NCI-H1092 (cell line): ENCODE measurements at places on chromosomes 5 and 9.

DNA sequence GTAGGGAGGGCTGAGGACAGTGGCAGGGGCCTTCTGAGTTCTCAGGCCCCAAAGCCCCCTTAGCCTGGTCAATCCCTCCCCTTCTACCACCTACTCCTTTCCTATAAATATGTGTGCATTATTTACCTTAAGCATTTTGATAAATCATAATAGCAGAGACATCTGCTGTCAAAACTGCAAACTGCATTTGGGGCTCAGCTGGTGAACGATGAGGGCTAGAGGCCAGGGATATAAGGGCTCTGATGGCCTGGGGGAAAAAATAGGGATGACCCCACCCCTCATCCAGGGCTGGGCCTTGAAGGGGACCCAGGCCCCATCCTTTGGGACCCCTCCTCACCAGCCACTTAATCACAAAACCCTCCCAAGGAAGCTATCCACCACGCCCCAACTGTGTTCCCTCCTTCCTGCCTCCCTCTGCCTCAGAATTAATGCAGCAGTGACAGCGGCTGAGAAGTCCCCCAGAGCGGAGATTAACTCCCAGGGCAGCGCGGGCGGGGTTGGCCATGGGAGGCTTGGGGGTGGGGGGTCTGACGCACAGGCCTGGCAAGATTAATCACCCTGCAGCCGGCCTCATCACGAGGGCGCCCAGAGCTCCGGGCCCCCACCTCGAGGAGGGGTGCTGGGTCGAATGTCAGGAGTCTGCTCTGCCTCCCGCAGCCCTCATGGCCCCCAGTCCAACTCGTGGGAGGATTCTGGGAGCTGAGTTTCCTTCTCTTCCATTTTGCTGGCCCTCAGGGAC, 42.1 kb downstream of the CXXC5 start:
- no peak for DNase-seq

DNA sequence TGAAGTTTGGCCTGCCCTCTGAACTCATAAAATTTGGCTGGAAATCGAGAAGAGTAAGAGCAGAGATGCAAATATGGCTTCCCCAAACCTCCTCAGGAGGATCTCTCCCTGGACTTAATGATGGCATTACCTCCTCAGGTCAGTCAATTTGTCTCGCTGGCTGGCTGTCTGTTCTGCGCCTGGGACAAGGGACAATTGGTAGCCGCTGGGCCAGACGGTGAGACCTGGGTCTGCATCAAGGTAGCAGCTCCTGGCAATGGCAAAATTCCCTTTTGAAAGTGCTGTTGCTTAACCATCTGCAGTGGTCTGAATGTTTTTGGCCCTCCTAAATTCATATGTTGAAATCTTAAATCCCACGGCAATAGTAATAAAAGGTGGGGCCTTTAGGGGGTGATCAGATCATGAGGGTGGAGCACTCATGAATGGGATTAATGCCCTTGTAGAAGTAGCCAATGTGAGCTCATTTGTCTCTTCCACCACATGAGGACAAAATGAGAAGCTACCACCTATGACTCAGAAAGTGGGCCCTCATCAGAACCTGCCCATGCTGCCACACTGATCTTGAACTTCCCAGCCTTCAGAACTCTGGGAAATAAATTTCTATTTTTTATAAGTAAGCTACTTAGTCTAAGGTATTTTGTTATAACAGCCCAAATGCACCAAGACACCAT, 439.3 kb upstream of the KLF4 start:
- no peak for DNase-seq

DNA sequence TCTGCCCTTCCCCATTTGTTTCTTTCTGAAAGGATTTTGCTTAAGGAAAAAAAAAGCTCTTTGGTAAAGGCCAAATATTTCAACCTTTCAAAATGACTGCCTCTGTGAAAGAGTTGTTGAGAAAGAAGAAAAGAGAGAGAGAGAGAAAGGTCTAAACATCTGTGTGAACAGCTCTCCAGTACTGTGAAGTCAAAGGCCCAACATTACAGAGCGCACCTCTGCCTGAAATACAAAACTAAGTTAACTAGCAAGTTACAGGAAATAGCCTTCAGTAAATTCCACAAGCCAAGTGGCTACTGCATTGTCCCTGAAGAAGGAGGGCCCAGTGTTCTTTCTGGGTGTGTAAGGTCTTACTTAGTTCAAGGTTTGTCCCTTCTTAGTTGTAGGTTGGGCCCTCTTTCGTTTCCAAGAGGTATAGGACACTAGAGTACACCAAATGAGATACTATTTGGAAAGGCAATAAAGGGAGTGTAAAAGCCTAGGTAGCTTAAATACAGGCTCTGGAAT, 104.4 kb downstream of the THBS4 start:
- DNase-seq: no peak

- no peak for DNase-seq
Observed at GRCh38 chr9:83651558-83651957, 28.6 kb downstream of the IDNK start.

- DNase-seq: no peak
Observed at GRCh38 chr5:148978370-148979082, 84.3 kb downstream of the SH3TC2 start.

DNA sequence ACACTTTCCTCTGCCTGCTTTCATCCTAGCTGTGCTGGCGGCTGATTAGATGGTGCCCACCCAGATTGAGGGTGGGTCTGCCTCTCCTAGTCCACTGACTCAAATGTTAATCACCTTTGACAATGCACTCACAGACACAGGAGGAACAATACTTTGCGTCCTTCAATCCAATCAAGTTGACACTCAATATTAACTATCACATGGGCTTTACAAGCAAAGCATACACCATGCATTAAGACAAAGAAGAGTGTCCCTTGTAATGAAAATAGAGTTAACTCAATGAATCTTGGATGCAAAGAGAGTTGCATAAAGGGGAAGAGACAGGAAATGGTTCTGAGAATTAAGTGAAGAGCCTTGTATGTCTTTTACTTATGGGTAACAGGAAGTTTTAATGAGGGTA, 298.7 kb upstream of the BRINP1 start:
- DNase-seq: no peak

DNA sequence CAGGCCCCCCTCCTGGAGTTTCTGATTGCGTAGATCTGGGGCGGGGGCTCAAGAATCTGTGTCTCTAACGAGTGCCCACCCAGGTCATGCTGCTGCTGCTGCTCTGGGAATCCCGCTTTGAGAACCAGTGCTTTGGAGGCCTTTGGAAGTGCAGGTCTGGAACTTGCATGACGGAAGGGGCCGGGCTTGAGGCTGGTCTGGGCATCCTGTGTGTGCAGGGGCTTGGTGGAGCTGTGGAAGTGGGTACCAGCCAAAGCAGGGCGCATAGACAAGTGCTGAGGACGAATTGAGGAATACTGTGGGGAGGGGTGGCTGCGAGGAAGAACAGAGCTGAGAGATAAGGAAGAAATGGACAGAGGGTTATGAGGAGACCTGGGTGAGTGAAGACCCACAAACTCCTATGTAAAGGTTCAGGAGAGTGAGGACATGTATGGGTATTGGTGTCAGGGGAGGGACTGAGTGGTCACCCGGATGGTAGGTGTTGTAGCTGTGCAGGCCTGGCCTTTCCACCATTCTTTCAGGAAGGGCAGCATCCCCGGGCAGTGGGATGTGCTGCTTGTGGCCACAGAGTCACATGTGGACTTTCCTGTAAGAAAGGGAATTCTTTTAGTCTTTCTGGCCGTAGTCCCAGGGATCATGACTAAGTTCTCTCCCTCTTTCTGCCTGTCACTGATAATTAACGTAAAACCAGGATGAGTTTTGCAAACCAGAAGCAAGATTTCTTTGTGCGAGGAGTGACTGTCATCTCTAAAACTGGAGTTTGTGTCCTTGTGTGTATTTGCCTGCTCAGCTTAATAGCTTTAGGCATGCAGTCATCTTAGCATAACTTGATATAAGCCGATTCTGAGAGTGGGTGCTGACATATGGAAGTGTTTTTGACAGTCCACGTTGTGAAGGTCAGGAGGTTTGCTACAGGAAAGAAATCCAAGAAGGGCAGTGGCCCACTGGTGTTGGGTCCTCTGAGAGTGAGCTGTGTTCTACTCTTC, 43.3 kb upstream of the TJP2 start:
- DNase-seq: no peak

- DNase-seq: no peak
Observed at GRCh38 chr9:11064909-11065308, 452.1 kb upstream of the PTPRD start.

GRCh38 chr5:159207686-159208513, 1.5 kb downstream of the RNF145 start:
- no peak for DNase-seq
